ENCODE measurements at places on chromosomes 4 and X.

DNA sequence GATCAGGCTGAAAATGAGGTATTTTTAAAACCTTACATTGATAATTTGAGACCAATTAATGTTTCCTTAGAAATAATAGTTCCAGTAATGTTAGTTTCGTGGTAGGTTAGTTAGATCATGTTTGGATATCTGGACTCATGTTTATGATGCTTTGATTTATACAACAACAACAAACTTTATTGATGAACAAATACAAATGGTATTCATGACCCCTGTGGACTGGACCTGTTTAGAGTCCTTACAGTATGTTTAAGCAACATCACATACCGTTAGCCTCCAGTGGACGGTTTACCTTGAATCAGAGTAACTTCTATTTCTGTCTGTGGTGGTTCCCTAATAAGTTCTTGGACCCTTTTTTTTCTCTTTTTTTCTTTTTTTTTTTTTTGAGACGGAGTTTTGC is 18.0 kb downstream of the ZRSR2 start:
- peaks cover 7% of the 10 kb centered on the region for H3K4me1 ChIP-seq
- no peak overlapping the region for H3K4me3 ChIP-seq
- H3K27me3 ChIP-seq, result no peaks in the 10 kb centered on the region
- DNase-seq, result no peak
- peaks cover 31% of the 10 kb centered on the region for H3K36me3 ChIP-seq

GRCh38 chr4:159210975-159211374 is 108.1 kb downstream of the RAPGEF2 start:
- peaks cover 10% of the 10 kb centered on the region for H3K4me1 ChIP-seq
- no peaks in the 10 kb centered on the region for H3K27me3 ChIP-seq
- DNase-seq, result no peak
- peaks cover 6% of the 10 kb centered on the region for H3K36me3 ChIP-seq

DNA sequence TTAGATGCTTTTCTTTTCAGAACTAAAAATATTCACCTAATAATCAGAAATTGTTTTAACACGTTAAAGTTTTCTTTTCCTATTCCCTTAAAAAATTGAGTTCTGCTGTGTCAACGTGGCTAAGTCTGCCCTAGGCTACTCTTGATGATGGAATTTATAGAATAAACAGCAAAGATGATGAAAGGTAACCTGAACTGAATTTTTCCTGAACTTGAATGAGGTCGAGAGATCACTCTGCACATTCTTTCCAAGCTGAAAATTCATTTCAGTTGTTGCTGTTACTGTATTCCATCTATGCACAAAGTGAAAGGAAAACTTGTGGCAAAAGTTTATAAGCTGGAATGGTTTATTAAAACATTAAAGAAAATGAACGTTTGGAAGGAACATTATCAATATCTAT is 245.9 kb upstream of the GIMD1 start:
- H3K27ac ChIP-seq, result no peak overlapping the region
- DNase-seq, result no peak
- H3K4me3 ChIP-seq, result no peak overlapping the region
- H3K36me3 ChIP-seq, result no peaks in the 10 kb centered on the region

GRCh38 chr4:111037591-111038360 is 414.9 kb upstream of the PITX2 start:
- H3K27ac ChIP-seq, result no peak overlapping the region
- no peaks in the 10 kb centered on the region for H3K27me3 ChIP-seq
- no peaks in the 10 kb centered on the region for H3K36me3 ChIP-seq
- no peaks in the 10 kb centered on the region for H3K4me1 ChIP-seq
- DNase-seq, result no peak
- H3K4me3 ChIP-seq, result no peak overlapping the region

- peaks cover 38% of the 10 kb centered on the region for H3K4me1 ChIP-seq
- no peak overlapping the region for H3K27ac ChIP-seq
- H3K27me3 ChIP-seq, result no peaks in the 10 kb centered on the region
These were observed 51.7 kb downstream of the ZFX start for GRCh38 chrX:24201216-24201615.

DNA sequence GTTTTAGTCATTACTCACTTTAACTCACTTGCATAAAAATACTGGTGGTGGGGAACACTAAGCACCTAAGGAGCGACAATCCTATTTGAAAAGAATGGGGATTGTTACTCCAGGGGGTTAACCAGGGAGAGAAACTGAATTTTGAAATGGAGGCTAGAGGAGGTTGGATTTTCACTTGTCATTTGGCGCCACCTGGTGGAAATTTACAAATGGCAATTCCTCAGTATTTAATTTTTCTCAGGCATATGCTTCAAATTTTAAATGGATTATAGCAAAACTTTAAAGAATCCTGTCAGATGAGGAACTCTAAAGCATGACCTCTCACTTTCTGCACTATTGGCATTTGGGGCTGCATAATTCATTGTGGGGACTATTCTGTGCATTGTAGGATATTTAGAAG is 2.7 kb upstream of the GEMIN8 start:
- DNase-seq, result peak; percentile 59
- H3K4me3 ChIP-seq, result no peak overlapping the region
- H3K36me3 ChIP-seq, result no peaks in the 10 kb centered on the region
- H3K4me1 ChIP-seq, result peaks cover 19% of the 10 kb centered on the region

GRCh38 chr4:112173593-112174558 is 28.6 kb downstream of the FAM241A start:
- DNase-seq, result no peak
- peaks cover 4% of the 10 kb centered on the region for H3K4me1 ChIP-seq
- H3K27ac ChIP-seq, result peak overlapping the region; percentile 70
- no peak overlapping the region for H3K4me3 ChIP-seq

DNA sequence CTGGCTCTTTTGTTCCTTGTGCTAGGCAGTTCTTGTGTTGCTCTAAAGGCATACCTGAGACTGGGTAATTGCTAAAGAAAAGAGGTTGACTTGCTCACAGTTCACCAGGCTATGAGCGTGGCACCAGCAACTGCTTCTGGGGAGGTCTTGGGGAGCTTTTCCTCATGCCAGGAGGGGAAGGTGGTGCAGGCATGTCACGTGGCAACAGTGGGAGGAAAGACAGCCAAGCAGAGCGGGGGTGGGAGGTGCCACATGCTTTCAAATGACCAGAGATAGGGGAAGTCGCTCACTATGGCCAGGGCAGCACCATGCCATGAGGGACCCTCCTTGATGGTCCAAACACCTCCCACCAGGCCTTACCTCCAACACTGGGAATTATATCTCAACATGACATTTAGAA is 4.7 kb downstream of the MAGEB17 start:
- no peak for DNase-seq
- H3K36me3 ChIP-seq, result no peaks in the 10 kb centered on the region
- no peaks in the 10 kb centered on the region for H3K4me1 ChIP-seq
- no peak overlapping the region for H3K4me3 ChIP-seq
- no peak overlapping the region for H3K27ac ChIP-seq

DNA sequence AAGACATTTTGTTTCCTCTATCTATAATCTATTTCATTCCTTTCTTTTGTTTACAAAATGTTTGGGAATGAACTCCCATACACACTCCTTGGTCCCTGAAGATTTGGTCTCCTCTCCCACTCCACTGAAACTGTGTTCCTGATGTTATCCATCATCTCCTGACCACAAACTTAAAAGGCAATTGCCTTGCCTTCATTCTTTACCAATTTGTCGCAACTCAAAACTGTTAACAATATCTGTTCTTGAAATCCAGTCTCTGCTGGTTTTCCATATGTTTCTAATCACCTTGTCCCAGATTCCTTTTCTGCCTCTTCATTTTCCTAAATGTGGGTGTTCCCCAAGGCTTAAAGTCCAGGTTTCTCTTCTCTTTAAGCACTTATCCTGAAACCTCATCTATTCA is 262.2 kb upstream of the TTC29 start:
- H3K27ac ChIP-seq, result no peak overlapping the region
- H3K4me3 ChIP-seq, result no peak overlapping the region
- H3K36me3 ChIP-seq, result no peaks in the 10 kb centered on the region
- H3K4me1 ChIP-seq, result no peaks in the 10 kb centered on the region
- H3K27me3 ChIP-seq, result no peaks in the 10 kb centered on the region
- DNase-seq, result no peak

DNA sequence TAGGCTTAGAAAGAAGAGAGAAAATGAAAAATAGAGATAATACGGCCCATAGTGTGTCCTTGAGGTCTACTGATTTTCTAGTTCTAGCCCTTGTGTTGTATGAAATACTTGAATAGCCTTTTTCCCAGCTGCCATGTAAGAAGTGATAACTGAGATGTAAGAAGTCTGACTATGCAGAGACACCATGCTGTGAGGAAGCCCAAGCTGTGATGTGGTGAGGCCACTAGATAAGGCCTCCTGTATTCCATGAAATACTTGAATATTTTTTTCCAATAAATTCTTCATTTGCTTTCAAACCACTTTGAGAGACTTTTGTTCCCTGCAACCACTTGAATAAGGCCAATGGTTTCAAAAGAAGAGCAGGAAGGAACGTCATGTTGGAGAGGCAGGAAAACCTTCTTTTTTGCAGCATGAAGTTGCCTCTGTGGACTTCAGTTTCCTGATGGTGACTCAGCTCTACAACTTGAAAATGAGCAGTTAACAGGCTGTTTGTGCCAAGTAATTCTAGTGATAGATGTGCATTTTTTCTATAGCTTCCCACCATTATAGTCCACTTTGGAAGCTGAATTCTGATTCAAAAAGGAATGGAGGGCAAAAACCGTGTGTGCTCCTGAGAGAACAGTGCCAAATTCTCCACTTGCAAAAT is 25.5 kb upstream of the FAM9C start:
- peaks cover 11% of the 10 kb centered on the region for H3K36me3 ChIP-seq
- no peak overlapping the region for H3K4me3 ChIP-seq
- DNase-seq, result no peak
- peaks cover 30% of the 10 kb centered on the region for H3K4me1 ChIP-seq
- no peak overlapping the region for H3K27ac ChIP-seq
- no peaks in the 10 kb centered on the region for H3K27me3 ChIP-seq

GRCh38 chrX:18016941-18017340 is 155.8 kb upstream of the RAI2 start:
- H3K27me3 ChIP-seq, result no peaks in the 10 kb centered on the region
- H3K27ac ChIP-seq, result no peak overlapping the region
- DNase-seq, result no peak
- no peaks in the 10 kb centered on the region for H3K4me1 ChIP-seq
- H3K4me3 ChIP-seq, result no peak overlapping the region
- no peaks in the 10 kb centered on the region for H3K36me3 ChIP-seq

- H3K4me3 ChIP-seq, result no peak overlapping the region
- H3K27ac ChIP-seq, result no peak overlapping the region
- no peaks in the 10 kb centered on the region for H3K4me1 ChIP-seq
- H3K27me3 ChIP-seq, result no peaks in the 10 kb centered on the region
These were observed 1603.0 kb upstream of the TENM3 start for GRCh38 chr4:180640193-180640592.

DNA sequence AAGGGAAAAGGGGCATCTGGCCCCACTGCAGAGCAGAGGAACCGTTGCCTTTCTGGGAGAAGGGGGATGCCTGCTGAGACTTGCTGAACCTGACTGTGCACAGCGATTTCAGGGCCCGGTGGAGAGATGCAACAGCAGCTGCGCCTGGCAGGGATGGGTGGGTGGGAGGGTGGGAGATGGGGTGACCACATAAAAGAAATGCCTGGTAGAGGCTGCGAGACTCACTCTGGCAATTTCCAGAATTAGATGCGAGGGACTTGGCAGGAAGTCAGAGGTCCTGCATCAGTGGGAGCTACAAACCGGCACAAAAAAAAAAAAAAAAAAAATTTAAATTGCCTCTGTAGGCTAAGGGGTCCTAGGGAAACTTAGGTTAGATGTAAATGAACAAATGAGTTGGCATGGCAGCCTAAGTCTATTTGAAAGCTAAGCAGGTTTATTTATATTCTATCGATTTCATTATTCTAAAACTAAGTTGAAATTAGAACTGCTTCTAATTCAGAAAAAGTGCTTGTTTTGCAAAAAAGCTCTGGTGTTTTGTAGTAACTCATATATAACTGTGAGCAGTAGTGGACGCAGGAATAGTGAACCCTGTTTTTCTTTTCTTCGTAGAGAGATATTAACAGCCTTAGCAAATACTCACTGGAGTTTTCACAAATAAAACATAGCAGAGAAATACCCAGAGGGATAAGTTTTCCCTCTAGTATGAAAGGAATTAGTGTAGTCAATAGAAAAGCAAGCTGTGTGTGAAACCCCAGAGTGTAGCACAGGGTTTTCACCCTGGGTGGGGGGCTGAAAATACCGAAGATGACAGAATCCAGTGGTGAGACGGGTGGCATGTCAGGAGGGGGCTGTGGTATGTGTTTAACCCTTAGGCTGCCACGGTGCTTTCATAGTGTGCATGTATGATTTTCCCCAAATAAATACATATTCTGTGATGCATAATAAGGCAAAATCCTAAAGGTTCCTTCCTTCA is 130.1 kb downstream of the EGF start:
- peaks cover 15% of the 10 kb centered on the region for H3K27me3 ChIP-seq
- H3K36me3 ChIP-seq, result no peaks in the 10 kb centered on the region
- H3K27ac ChIP-seq, result no peak overlapping the region
- no peak overlapping the region for H3K4me3 ChIP-seq
- H3K4me1 ChIP-seq, result peaks cover 6% of the 10 kb centered on the region

DNA sequence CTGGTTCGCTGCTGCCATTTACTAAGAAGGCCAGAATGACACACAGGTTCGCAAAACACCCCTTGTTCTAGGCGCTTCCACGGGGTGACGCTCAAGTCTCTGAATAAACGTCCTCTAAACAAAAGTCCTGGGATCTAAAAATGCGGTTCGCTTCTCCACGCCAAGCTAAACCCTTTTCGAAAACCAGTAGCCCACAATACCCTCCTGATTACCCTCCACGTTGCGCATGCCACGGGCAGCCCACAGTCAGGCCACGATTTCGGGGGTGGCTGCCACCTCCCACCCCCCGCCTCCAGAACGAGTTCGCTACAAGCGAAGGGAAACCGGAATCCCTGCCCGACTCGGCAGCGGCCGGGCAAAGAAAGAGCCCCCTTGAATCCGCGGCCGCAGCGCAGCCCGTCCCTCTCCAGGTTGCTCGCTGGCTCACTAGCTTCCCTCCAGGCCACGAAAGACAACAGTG is 423 bp downstream of the RPL39 start:
- DNase-seq, result peak; percentile 22
- no peaks in the 10 kb centered on the region for H3K27me3 ChIP-seq
- H3K4me3 ChIP-seq, result peak overlapping the region; percentile 98

DNA sequence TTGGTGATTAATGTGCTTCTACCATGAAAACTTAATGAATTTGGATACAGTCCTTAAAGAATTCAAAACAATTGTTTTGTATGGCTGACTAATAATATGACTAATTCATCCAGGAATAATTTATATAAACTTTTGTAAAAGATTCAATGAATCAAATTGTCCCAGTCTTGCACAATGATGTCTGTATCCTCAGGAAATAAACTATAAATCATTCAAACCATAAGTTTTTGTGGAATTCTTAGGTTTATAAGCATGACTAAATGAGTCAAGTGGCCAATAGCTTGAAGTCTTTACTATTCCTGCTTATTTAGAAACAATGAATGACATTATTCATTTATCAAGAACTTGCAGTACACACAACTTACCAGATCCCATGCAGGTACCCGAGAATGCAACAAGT is 935.0 kb upstream of the INTU start:
- H3K27ac ChIP-seq, result no peak overlapping the region
- H3K36me3 ChIP-seq, result no peaks in the 10 kb centered on the region
- no peak overlapping the region for H3K4me3 ChIP-seq
- H3K4me1 ChIP-seq, result no peaks in the 10 kb centered on the region
- no peaks in the 10 kb centered on the region for H3K27me3 ChIP-seq

GRCh38 chr4:58061967-58062366 is 951.8 kb upstream of the IGFBP7 start:
- no peaks in the 10 kb centered on the region for H3K36me3 ChIP-seq
- no peaks in the 10 kb centered on the region for H3K4me1 ChIP-seq
- no peaks in the 10 kb centered on the region for H3K27me3 ChIP-seq
- H3K4me3 ChIP-seq, result no peak overlapping the region
